Adipocyte (in vitro differentiated cells): ENCODE measurements at places on chromosomes 1 and 21.
A peak's percentile ranks its signal among the peaks of the same experiment; 100 is the strongest.

- no peak for DNase-seq
Measured at GRCh38 chr1:90393025-90393424, 324.1 kb downstream of the BARHL2 start.

- DNase-seq: peak; percentile 89
Measured at GRCh38 chr1:40708750-40709099, 17.2 kb downstream of the NFYC start.

DNA sequence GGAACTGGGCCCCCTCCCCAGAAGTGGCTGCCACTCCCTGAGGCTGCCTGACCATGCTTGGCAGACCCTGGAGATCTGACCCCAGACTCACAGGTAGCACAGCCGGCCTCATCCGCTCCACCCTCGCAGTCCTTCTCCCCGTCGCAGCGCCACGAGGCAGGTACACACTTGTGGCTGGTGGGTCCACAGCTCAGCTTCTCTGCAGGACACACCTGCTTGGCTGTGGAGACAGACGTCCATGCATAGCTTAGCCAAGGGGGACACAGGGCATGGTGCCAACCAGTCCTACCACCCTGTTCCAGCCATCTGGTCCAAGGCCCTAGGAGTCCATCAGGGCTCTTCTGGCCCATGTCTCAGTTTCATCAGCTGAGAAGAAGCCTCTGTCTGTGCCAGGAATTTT lies 42.2 kb upstream of the MAGOH start:
- no peak for DNase-seq

GRCh38 chr1:241156231-241156965 lies 200.6 kb downstream of the RGS7 start:
- DNase-seq: peak; percentile 30

GRCh38 chr1:57010511-57010910 lies 44.7 kb upstream of the C8B start:
- no peak for DNase-seq

DNA sequence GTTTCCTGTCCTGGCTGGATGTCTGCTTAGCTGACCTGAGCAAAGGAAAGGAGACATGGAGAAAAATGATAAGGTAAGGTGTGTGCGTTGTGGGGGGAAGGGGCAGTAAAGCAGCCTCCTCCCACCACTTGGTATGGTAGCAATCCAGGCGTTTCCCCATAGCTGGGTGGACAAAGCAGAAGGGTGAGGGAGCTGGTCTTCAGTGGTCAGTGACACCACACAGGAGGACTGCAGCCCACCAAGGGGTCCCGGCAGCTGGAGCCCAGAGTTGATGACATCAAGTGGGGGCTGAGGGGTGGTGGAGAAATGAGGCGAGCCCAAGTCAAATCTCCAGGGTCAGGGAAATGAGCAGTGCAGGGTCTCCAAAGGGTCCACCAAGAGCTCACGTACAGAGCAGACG lies 69.3 kb upstream of the LRRN2 start:
- no peak for DNase-seq

GRCh38 chr21:45228171-45228641 lies 59.5 kb downstream of the POFUT2 start:
- DNase-seq: peak; percentile 93

DNA sequence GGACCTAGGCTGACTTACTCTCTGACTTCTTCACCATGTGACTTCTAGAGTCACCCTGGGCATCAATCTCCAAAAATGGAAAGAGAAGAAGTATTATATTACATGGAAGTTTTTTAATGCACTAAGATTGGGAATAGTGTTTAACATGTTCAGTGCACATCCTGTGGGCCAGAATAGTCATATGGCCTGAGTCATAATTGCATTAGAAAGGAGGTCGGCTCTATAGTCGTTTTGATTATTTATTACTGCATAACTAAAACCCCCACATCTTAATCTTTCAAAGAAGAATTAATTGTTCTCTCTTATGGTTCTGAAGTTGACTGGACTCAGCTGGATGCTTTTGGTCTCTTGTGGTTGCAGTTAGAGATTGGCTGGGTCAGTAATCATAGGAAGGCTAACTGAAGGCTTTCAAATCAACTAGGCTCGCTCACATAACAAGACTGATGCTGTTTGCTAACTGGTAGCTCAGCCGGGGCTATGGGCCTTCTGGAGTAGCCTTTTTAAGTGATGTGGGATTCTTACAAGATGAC lies 810.6 kb upstream of the ADGRL4 start:
- no peak for DNase-seq

DNA sequence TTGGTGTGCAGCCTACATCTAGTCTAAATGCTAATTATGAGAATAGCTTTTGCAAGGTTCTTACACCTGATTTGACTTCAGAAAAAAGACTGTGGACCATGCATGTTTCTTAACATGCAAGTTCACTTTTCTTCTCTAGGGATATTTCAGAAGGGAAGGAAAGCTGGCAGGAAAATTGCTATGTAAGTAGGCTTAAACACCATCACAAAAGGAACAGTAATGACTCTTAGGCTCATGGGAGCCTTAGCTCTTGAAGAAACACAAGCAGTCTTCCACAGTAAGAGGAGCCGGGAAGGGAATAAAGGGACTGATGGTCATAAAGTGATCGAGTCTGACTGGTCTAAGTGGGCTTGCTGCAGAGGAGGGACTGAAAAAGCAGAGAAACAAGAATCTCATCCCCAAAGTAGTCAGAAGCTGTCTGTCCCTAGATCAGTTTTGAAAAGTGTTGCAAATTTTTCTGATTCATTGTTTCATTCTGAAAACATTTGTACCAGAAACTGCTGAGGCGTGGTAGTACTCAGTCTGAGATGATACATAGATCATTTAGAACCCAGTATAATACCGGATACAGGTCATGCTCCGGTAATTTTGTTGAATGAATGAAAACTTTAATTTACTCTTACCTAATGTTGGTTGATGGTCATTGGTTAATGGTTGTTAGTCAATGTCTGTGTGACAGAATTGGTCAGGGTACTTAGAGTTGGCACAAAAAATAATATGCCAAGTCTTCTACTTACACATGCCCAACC lies 40.9 kb downstream of the SMYD2 start:
- no peak for DNase-seq

DNA sequence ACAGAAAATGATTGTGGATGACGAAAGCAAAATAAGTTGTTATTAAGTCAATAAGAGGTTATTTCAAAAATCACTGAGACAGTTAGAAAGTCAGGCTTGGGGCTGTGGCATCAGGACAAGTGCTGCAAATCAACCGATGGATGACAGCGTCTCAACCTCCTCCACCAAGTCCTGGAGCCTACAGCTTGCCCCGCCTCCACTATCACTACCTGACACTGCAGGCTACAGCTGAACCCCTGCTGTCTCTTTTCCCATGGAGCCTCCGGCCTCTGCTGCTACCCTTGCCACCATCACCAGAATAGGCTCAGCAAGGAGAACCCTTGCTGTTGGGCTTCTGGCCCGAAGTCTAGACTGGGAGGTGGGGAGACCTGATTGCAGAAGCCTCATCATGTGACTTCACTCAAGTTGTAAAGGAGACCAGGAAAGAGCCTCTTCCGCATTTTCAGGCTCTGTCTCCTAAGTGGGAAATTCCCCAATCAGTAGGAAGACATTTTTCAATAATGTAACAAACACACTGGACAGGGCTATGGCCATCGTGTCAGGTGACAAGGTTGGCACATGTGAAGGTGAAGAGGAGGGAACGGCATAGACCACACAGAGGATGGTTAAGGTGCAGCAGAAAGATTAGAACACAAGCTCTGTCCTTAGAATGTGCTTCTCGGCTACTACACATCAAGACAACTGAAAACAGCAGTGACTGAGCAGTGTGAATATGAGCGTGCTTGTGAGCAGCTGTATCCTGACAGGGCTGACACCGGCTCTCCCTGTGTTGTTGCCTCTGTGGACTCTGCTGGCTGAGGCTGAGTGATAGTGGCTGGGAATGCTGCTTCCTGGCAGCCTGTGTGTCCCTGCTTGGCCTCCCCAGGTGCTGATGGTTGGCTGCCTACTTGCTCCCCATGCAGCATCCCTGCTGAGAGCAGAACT lies 660.7 kb downstream of the PTPRU start:
- DNase-seq: no peak

- DNase-seq: no peak
Measured at GRCh38 chr1:29251164-29252124, 15.1 kb downstream of the PTPRU start.

- no peak for DNase-seq
Measured at GRCh38 chr1:204463125-204464060, 31.2 kb downstream of the PIK3C2B start.

- no peak for DNase-seq
Measured at GRCh38 chr1:180952657-180953013, 39.9 kb downstream of the KIAA1614 start.

DNA sequence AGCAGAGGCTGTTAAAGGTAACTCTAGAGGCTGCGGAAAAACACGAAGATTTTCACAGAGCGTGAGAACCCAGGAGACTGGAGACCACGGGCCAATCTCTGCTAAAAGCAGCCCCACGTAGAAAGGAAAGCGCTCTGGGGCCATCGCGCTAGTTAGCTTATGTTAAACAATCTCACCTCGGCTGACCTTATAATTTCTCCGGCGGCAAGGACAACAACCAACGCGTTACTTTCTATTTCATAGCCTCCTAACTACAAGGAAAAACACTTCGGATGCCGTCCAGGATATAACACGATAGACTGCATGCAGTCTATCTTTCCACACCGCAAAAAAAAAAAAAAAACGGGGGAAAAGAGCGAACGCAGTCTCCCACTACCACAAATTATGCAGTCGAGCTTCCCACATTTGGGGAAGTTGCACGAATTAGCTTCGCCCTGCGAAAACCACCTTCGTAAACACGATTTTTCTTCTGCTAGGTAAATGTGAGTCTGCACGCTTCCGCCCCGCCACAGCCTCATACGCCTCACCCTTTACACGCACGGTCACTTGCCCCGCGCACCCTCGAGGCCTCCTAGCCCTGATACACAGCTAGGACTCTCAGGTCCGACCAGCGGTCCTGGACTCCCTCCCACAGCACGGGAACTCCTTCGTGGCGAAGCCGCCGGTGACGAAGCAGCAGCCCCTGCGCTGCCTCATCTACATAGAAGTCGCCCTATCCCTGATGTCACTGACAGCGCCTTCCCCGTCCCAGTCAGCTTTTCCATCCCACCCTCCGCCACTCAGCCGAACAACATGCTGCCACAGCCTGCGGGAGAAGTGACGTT lies 87.8 kb downstream of the PRKAB2 start:
- DNase-seq: peak; percentile 83

GRCh38 chr1:12760256-12760795 lies 13.2 kb upstream of the PRAMEF12 start:
- no peak for DNase-seq

DNA sequence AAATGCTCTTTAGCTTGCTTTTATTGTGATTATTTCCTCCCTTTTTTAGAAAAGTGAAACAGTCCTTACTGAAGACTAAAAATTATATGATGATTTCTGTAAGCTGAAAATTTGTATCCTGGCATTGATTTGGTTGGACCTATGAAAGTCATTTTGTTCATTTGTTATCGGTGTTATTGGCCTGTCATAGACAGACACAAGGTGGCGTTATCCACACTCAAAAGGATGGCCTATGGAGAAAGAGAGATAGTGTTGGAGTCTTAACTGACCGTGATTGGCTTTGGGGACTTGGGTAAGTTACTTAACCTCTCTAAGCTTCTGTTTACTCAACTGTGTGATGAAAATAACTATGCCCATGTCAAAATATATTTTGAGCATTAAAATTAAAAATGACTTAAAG lies 203.6 kb upstream of the CHODL start:
- DNase-seq: no peak

DNA sequence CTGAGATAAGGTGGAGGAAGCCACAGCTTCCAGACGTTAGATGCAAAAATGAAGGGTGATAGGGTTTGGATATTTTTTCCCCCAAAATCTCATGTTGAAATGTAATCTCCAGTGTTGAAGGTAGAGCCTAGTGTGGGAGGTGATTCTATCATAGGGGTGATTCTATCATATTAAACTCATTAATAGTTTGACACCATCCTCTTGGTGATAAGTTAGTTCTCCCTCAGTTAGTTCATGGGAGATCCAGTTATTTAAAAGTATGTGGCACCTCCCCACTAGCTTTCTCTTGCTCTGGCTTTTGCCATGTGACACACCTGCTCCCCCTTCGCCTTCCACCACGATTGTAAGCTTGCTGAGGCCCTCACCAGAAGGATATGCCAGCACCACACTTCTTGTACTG lies 8.3 kb upstream of the TBCE start:
- no peak for DNase-seq

DNA sequence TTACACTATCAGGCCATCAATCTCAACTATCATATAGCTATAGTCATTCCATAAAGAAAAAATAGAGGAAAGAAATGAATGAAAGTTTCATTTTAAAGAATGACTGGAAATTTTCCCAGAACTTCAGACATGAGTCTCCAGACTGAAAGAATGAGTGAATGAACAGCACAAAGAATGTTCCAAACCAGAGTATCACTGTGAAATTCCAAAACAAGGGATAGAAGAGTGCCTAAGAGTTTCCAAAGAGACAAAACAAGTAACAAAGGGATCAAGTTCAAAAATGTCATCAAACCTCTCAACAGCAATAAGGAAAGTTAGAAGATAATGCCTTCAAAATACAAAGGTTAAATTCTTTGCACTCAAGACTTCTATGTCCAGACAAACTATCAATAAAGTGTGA lies 114.9 kb downstream of the DENND1B start:
- DNase-seq: peak; percentile 31

DNA sequence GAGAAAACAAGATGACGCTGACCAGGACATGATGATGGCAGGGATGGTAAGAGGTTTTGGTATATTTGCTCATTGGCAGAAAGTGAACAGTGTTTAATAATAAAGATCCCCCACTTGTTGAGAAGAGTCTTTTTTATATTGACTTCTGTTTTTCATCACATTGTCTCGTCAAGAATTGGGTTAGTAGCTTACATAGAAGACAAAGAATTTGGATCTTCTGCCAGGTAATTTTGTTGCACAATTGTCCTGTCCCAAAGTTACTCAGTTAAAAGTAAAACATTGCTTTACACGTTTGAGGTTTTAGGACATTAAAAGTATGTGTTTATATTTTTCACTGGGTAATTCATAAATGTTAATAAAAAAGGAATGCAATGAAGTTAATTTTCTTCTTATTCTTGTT lies 48.3 kb upstream of the LAMC2 start:
- DNase-seq: peak; percentile 53

- DNase-seq: peak; percentile 81
Measured at GRCh38 chr1:56200442-56200841, 378.9 kb downstream of the PLPP3 start.
